BJ (cell line): ENCODE measurements at places on chromosomes 7 and 10.

DNA sequence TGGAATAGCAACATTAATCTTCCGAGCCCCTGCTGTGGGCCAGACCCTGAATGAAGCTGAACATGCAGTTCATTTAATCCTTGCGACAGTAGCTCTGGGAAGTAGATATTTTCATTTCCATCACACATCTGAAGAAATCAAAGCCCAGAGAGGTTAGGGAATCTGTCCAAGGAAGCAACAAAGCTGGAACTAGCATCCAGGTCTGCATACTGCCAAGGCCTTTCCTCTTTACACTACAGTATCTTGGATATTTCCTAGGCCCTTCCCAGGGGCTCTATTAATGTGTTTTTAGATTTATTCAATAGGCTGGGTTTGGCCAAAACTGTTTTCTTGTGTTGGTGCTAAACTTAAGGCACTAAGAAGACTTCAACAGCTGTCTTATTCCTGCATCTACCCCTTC is 48.1 kb downstream of the FAM13C start:
- no peak for DNase-seq

- DNase-seq: no peak
These were observed 49.6 kb upstream of the UBN2 start for GRCh38 chr7:139181404-139181803.

DNA sequence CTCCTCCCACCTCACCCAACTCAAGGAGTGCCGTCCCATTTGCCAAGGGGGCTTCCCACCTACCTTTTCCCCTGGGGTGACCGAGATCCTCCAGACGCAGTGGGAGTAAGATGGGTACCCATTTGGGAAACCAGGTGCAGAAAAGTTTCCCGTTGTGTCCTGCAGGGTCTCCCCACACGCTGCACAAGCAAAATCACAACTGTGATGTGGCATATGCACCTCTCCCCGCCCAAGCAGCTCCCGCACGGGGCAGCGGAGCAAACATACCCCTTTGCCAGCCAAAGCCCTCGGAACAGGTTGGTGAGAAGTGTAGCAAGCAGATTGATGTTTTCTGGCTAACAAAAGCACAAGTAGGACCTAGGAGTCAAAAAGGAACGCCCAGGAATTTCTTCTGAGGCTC is 51.5 kb upstream of the OPALIN start:
- no peak for DNase-seq

- no peak for DNase-seq
These were observed 72.7 kb upstream of the NUPR2 start for GRCh38 chr7:56188823-56189346.

DNA sequence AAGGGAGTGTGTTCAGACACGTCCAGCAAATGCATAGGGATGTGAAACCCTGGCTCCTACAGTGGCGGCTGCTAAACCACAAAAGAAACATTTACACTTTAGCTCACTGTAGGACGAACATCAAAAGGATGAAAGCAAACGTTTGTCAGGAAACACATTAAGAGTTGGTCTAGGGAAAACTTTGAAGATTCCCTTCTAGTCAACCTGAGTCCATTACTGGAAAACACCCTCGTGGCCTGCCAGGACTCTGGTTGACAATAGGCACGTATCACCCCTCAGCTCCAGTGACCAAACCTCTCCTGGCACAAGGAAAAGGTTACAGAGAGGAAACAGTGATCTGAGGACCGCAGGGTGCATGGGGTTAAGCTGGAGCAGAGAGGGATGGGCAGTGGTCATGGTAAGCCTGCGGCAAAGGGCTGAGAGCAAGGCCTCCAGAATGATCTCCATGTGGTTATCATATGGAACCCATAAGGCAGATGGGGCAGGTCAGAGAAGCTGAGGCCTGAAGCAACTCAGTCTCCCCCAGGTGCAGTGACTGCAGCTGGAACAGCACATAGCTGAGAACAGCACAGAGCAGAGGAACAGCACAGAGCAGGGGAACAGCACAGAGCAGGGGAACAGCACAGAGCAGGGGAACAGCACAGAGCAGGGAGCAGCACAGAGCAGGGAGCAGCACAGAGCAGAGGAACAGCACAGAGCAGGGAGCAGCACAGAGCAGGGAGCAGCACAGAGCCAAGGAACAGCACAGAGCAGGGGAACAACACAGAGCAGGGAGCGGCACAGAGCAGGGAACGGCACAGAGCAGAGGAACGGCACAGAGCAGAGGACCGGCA is 49.9 kb downstream of the CHST15 start:
- DNase-seq: no peak

DNA sequence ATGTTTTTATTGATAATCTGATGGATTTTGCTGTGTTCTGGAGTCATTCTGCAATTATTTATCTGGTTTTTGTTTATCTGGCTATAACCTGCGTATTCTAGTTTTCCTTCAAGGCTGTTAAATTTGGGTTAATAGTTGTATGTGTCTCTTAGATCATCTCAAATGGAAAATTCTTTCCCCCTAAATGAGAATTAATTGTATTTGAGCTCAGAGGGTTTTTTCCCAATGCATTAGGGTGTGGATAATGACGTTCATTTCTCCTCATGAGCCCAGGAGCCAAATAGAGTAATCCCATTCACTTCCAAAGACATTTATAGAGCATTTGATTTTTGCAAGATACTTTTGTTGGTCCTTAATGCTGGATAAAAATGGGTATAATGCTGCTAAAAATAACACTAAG is 564.6 kb downstream of the GALNT17 start:
- no peak for DNase-seq

GRCh38 chr10:23015021-23015707 is 80.2 kb upstream of the MSRB2 start:
- no peak for DNase-seq

GRCh38 chr10:43045631-43046287 is 31.1 kb upstream of the RET start:
- DNase-seq: no peak

DNA sequence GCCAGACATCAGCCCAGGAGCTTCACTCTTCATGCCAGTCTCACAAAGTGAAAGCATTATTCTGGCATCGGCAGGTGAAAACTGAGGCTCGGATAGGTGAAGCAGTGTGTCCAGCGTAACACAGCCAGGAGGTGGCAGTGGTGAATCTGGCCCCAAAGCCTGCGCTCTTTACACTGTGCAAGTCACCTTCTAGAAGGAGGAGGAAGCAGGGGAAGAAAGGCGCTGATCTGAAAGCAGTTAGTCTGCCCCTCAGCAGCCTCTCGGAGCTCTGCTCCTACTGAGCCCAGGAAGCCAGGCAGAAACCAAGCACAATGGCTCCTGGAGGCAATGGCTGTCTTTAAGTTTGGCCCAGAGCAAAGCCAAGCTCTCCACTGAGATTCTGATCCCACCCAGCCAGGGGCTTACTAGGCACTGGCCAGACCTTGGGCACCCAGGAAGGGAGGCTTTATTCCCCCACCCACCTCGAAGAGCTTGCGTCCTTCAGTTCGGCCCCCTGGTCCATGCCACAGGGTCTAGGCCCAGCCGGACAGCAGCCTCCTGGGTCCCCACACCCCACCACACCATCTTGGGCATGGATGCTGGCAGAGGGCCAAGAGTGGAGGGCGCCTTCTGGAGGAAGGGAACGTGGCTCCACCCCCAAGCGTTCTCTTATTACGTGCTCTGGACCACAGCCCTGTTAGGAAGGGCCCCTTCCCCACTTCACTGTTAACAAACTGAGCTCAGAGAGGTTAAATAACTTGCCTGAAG is 104.5 kb downstream of the GRID1 start:
- no peak for DNase-seq

DNA sequence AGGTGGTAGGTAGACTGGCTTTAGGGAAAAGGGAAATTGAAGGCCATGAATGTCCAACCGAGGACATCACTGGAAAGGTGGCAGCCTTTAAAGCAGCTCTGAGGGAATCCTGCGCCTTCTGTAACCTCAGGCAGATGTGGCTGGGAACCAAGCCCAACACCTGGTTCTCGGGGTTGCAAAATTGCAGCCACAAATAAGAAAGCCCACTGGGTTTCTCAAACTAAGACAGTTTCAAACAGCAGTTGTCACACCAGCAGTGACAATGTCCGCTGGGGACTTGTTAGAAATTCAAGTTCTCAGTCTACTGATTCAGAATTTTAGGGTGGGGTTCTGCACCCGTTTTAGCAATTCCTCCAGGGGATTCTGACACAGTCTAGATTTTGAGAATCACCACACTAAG is 42.7 kb upstream of the STEAP1B start:
- no peak for DNase-seq

GRCh38 chr10:102593074-102593803 is 51.0 kb upstream of the TRIM8 start:
- DNase-seq: peak; percentile 54

DNA sequence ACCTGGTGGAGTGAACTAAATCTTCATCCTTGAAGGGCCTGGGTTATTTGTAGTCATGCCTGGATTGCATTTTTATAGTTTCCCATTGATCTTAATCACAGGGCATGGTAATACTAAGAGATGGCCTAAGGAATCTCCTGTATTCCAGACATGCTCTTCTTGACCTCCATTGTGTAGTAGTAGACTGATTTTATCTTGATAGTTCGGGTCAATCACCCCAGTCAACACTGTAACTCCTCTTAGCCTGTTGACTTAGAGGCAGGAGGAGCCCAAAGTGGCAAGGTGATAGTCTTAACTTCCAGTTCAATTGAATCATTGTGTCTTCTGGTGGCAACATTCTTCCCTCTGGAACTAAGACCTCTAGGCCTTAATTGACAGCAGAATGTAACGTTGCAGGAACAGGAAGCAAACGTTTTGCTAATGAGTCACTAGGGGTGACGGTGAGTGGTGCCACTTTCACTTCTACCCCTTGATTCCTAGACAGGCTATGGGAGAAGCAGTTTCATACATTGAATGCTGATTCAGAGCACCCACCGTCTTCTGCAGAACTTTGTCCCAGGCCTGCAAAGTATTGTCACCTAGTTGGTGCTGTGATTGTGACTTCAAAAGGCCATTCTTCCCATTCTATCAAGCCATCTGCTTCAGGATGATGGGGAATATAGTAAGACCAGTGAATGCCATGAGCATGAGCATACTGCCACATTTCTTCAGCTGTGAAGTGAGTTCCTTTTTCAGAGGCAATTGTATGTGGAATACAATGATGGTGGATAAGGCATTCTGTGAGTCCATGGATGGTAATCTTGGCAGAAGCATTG is 24.0 kb upstream of the PAPSS2 start:
- DNase-seq: peak; percentile 51

DNA sequence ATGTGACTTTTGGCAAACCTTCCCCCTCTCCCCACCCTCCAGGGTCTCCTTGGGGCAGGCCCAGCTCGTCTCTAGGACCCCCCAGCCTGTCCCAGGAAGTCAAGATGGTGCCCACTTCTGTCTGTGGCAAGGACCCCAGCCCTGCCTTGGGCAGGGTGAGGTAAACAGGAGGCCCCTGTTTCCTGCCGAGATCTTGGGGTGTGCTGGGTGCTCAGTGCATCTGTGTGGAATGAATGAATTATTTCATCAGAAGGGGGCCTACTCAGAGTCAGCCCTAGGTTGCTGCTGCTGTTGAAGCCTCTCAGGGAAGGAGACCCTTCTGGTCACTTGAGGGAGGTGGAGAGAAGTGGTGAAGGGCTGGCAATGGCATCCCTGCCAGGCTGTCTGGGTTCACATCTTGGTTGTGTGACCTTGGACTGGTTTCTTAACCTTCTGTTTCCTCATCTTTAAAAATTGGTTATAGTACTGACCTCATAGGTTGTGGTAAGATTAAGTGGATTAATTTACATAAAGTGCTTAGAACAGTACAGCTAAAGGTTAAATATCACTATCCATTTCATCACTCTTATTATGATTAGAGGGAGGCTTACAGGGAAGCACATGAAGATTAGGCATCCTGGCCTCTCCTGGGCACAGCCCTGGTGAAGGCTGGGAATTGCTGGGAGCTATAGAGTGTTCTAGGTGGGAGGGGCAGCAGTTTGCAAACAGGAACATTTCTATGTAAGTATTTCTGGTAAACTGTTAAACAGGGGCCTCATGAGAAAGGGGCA is 67.7 kb downstream of the ZMIZ1 start:
- no peak for DNase-seq

GRCh38 chr10:103106539-103106938 is 86.5 kb downstream of the NT5C2 start:
- DNase-seq: no peak

DNA sequence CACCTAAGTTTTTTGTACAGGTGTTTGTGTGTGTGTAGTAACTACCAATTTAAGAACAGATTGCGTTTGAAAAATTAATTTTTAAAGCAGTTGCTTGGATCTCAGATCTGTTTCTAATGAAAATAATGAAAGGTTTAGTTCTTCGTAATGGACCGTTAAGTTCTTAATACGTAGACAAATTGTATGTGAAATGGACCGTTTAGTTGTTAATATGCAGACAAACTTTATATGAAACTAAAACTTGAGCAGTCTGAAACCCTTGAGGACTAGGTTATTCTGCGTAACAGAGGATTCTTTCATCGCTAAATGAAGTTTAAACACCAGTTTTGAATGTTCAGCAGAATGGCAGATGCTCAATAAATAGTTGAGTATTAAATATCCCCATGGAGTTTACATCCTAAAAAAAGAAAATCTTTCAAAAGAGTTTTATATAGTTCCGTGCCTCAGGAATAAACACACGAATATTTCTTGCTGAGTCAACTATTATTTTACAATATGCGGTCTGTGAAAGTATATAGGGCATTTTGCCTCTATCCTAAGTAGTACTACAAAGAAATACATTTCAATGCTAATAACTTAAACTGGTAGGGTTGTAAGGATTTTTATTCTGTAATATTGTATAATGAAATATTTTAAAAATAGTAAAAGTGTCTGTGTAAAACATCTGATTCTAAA is 1.2 kb downstream of the DBF4 start:
- no peak for DNase-seq

DNA sequence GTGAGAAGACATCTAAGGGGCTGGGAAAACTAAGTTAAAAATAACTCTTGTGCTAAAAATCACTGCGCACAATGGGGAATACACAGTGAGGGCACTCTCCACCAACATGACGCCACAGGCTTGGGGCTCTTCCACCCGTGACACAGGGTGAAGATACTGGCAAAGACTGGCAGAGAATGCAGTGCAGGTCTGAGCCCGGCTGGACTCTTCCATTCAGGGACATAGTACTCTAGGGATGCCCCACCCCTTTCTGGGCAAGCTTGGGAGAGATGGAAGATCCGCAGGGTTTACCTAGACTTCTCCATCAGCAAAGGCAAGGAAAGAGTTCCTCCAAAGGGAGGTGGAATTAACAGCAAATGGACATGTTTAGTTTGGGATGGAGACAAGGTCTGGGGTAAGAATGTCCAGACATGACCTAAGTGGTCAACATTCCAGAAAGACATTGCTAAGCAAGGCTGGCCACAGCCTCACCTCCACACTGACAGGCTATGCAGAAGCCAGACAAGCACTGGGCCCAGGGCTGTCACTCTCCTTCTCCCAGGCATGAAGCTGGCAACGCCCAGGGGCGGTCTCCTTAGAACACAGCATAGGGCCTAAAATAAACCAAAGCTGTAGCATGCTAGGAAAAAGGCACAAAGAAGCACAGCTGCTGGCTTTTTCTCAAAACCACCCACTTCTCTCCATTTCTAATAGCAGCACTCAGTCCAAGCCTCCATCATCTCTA is 28.1 kb downstream of the XPNPEP1 start:
- DNase-seq: no peak
